ENCODE measurements at places on chromosomes 12 and 14.

- DNase-seq: no peak
These were observed 249.1 kb upstream of the PPFIA2 start for GRCh38 chr12:82008251-82008650.

DNA sequence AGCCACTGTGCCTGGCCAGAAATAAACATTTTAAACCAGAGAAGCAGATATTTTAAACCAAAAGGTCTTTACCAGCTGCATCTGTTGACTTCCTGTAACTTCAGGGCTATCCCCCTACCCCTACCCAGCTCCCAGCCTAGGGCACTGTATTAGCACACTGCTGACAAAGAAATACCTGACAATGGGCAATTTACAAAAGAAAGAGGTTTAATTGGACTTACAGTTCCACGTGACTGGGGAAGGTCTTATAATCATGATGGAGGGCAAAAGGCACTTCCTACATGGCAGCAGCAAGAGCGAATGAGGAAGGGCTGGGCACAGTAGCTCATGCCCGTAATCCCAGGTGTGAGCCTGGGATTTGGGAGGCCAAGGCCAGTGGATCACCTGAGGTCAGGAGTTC is 26.0 kb downstream of the GEMIN2 start:
- no peak for DNase-seq

- no peak for DNase-seq
These were observed 11.6 kb upstream of the FAM177A1 start for GRCh38 chr14:35034440-35034833.

DNA sequence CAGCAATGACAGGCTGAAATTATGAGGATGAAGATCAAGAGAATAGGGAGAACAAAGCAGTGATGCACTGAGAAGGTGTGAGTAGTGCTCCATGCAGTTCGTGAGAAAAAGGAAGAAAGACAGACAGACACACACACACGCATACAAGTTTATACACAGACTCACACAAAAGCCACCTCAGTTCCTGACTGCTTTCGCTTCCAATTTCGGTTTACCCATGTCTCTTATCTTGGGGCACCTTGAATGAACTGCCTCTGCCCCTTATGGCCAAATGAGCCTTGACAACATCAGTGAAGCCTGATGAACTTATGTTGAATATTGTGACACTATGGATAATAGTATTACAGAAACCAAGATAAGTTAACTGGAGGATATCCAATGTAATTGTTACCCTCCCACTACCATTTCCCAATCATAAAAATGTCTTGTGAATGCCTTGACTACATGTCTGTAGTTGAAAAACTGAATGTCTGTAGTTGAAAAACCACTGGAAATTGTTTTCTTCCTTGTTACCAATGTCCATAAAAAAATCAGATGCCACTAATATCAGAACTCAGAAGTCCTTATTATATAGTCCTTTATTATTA is 380.4 kb upstream of the DDHD1 start:
- no peak for DNase-seq

DNA sequence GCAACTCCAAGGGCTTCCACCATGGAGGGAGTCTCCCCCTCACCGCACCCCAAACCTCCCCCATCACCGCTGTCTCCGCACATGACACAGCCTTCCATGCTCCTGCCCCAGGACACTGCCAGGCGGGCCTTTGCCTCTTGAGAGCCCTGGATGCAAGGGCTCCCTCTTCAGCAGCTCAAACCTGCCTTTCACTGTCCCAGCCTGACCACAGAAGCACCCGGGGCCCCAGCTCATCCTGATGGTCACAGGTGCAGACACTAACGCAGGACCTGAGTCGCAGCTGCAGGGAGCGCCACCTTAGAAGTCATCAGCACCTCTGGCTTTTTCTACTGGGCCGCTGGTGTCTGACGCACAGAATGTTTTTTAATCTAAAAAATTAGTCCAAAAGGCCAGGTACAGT is 54.0 kb downstream of the SYNE3 start:
- DNase-seq: no peak

DNA sequence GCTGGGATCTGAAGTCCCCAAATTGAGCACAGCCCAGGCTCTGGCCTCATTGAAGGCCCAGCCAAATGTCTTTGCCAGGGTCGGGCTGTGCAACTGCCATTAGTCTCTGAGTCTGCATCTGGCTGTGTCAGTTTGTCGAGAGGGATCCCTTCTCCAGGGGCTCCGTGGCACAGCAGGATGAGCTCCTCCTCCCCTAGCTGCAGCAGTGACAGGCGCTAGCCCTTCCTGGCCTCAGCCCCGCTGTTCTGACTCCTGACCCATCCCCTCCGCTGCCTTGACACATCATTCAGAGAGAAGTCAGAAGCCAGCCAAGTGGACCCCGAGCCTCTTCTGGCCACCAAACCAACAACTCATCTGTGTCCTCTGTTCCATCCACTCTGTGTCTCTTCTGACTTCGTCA is 188.3 kb downstream of the CALM1 start:
- DNase-seq: no peak

- peak; percentile 90 for DNase-seq
These were observed 25.0 kb downstream of the HIP1R start for GRCh38 chr12:122860040-122860853.

DNA sequence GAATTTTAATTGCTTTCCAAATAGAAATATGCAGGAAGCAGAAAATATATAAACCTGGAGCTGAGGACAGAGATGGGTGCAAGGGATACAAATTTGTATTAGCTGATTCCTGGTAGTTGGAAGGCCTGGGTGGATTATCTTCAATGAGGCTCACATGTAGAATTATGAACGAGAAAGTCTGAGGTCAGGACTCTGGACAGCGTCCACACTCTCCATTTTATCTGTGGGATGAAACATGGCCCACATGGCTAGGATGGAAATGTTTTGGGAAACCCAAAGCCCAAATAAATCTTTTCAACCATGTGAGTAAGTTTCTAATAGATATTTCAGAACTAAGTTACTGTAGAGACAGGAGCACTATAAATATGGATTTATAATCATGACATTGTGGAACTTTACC is 256.1 kb downstream of the APAF1 start:
- DNase-seq: no peak

GRCh38 chr12:129127771-129128170 is 274.5 kb downstream of the GLT1D1 start:
- no peak for DNase-seq

GRCh38 chr12:18752947-18753346 is 15.0 kb downstream of the CAPZA3 start:
- DNase-seq: no peak

GRCh38 chr14:95293449-95293848 is 26.3 kb downstream of the CLMN start:
- no peak for DNase-seq

DNA sequence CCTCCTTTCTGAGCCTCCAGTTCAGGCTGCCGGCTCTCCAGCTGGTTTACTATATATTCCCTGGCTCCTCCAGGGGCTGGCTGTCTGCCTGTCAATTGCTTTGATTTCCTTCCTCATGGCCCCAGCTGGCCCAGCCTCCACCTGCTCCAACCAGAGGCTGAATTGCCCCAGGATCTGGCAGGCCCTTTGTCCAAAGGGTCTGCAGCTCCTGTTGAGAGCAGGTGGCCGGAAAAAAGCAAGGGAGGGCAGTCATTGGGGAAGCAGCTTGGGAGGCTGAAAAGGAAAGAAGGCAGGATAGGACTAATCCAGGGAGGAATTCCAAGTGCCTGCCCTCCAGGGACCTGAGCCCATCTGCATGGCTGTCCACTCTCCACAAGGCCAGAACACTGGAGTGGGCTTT is 25.3 kb downstream of the PAH start:
- no peak for DNase-seq

DNA sequence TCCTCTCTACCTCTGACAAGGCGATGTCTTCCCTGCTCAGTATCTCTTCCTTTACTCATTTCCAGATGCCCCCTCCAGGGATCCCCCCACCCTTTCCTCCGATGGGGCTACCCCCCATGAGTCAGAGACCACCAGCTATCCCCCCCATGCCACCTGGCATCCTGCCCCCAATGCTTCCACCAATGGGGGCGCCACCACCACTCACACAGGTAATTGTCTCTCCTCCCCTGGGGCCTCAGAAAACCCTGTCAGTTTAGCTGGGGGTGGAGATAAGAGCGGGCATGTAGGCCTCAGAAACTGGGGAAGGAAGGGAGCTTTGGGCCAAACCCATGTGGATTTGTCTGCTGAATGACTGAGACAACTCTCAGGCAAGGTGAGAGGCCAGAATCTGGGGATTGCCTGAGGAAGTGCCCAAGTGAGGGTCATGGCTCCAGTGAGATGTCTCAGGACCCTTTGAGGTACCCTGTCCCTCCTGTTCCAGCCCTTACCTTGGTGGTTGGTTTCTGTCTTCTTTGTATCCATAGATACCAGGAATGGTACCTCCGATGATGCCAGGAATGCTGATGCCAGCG is 8.1 kb downstream of the PRPF40B start:
- DNase-seq: no peak

GRCh38 chr12:68031881-68032739 is 42.9 kb downstream of the IFNG-AS1 start:
- DNase-seq: no peak

- no peak for DNase-seq
These were observed 175.1 kb upstream of the SFSWAP start for GRCh38 chr12:131535779-131536178.

DNA sequence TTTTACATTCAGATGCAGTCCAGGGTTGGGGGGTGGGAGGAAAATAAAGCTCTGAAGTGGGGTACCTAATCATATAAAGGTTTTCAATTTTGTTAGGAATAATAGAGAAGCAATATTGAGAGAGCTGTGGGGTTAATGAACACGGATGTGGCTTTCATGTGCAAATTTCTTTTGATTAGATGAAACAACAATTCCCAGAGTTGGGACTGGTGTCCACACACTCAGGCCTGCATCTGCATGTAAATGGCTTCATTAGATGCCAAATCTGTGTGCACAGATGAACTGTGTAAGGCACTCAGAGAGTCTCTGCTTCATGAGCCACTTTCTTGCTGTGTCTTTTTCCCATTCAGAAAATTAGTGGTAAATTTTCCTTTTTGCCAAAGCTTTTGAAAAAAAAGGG is 377.1 kb upstream of the NOVA1 start:
- no peak for DNase-seq

DNA sequence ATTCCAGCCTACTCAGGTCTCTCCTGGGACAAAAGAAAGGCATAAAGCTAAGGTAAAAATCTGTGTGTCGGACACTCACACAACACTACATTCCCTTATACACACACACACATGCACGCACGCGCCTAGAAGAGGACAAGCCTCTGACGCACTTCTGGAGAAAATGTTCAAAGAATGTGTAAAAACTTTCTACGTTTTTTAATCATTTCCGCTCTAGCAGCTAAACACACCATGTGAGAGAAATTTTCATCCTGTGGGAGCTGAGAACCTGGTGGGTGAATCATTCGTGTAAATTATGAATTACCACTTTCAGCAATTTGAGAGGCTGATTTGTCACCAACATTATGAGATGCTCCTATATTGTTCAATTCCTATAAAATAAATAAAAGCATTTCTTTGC is 494.5 kb downstream of the TMEM132D start:
- DNase-seq: no peak

DNA sequence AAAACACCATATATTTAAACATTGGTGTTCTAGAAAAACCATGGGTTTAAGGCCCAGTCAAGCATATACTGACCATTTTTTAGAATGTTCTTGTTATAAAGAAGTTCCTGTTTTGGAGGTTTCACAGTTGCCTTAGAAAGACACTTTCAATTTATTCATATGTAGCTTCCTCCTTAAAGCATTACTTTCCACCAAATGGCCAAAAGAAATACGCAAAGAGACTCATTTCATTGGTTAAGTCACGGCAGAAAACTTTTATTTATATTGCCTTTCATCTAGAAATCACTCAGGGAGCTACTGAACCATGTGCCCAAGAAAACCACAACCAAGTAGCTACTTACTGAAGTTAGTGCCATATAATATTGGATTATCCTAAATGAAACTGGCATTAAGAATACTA is 40.0 kb downstream of the MYBPC1 start:
- DNase-seq: no peak

DNA sequence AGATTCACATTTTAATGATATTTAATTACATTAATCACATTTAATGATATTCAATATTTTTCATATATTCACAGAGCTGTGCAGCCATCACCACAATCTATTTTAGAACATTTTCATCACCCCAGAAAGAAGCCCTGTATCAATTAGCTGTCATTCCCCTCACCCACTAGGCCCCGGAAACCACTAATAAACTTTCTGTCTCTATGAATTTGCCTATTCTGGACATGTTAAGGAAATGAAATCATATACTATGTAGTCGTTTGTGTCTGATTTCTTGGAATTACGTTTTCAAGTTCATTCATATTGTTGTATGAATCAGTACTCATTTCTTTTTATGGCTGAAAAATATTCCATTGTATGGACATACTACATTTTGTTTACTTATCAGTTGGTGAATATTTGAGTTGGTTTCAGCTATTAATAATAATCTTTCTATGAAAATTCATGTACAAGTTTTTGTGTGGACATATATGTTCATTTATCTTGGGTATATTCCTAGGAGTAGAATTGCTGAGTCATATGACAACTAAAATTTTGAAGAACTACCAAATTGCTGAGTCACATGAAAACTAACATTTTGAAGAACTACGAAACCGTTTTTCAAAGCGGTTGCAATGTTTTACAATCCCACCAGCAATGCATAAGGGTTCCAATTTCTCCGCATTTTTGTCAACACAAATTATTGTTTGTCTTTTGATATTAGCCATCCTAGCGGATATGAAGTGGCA is 11.7 kb upstream of the OTOGL start:
- DNase-seq: no peak
